ENCODE measurements at places on chromosomes 2 and 18.

- no peak for DNase-seq
Observed at GRCh38 chr2:105249181-105249580, 7.6 kb downstream of the GPR45 start.

- no peak for DNase-seq
Observed at GRCh38 chr2:152444448-152444847, 109.5 kb downstream of the FMNL2 start.

DNA sequence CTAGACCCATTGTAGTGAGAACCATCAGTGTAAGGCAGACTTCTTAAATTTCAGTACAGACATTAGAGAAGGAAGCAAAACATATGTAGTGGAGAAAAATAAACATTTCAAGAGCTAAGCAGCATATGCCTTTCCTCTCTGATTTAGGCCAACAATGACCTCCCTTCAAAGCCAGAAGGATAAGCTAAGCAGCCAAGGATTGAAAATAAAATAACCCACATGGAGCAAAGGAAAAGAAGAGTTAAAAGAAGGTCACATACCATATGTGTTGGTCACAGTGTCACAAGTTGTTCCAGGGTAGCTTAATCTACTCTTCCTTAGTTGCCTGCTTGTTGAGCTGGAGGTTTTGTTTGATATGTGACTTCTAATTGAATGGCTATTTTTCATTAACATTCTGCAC, 15.6 kb upstream of the LAMA1 start:
- no peak for DNase-seq

- DNase-seq: no peak
Observed at GRCh38 chr2:165933211-165933910, 20.2 kb downstream of the TTC21B start.

DNA sequence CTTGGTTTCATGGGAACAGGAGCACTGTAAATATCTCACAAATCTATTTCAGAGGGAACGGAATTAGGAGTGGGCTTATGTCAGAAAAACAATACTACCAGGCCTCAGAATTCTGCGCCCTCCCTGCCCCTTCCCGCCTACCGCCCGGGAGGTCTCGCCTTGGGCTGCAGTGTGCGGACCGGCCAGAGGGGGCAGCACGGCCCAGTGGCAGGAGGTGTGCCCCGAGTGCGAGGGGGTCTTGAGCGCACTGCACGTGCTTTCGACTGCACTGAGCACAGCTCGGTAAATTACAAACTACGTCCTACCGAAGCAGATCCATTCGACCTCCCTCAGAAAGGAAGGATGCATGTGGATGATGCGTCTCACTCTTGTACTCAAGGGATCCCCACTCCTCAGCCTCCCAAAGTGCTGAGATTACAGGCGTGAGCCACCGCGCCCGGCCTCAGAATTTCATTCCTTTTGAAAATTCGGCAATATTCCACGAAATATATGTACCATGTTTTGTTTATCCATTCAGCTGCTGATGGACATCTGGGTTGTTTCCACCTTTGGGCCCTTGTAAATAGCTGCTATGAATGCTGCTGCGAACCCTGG, 297.0 kb downstream of the BCL2 start:
- DNase-seq: no peak

- DNase-seq: peak; percentile 40
Observed at GRCh38 chr2:121648206-121649148, 785 bp downstream of the CLASP1 start.

DNA sequence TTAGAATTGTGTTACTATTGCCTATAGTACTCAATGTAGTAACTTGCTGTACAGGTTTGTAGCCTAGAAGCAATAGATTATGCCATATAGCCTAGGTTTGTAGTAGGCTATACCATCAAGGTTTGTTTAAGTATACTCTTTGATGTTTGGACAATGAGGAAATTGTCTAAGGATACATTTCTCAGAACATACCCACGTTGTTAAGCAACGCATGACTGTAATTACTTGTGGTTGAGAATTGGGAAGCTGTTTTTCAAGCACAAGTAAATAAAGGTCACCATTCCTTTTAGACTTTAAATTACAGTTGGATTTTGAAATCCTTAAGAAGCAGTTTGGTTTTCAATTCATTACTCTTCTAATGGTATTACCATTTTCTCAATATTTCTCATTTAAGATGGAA, 89.8 kb upstream of the KCNH7 start:
- no peak for DNase-seq

GRCh38 chr2:17621781-17622180, 81.3 kb downstream of the VSNL1 start:
- no peak for DNase-seq

- DNase-seq: peak; percentile 79
Observed at GRCh38 chr2:61065714-61066709, at the start of gene SANBR. Gene SANBR, plus strand, starts transcription at chr2:61065871. Its CDS starts 4,480 bp downstream, at chr2:61070351.

DNA sequence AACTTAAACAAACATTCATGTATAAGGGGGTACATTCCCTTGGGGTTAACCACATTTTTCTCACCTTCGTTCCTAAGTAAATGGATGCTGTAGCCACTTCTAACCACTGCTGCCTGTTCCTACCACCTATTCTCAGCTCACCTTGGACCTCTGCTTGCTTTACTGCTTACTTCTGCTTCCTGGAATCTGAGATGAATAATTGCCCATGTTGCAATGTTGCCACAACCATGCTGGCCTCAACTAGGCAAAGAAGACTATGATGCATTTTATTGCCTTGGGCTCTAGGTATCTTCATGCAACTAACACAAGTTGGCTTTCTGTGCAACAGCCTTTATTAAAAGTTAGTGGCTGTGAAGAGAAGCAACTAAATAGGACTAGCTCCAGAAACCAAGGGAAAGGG, 106.3 kb upstream of the TCF4 start:
- DNase-seq: no peak

DNA sequence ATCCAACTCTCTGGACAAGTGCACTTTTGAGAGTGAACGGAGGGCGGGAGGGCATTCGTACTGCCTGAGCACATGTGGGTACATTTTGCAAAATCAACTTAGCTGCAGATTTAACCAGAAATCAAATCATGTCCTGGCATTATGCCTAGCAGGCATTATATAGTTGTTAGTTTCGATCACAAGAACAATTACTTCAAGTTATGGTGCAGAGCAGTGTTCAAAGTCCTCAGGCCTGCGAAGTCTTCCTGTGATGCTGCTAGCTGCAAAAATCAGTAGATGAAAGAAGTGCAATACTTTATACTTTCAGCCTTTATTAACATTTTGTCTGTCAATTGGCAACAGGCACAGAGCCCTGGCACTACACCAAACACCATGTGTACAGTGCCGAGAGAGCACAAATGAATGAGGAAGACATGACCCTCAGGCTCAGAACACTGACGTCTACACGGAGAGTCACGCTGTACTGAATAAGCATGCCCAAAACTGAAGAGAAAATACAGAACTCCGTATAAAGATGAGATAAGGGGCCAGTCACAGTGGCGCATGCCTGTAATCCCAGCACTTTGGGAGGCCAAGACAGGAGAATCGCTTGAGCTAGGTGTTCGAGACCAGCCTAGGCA, 92.1 kb upstream of the CREB1 start:
- no peak for DNase-seq

GRCh38 chr18:28802546-28802945, 625.6 kb upstream of the CDH2 start:
- DNase-seq: no peak

DNA sequence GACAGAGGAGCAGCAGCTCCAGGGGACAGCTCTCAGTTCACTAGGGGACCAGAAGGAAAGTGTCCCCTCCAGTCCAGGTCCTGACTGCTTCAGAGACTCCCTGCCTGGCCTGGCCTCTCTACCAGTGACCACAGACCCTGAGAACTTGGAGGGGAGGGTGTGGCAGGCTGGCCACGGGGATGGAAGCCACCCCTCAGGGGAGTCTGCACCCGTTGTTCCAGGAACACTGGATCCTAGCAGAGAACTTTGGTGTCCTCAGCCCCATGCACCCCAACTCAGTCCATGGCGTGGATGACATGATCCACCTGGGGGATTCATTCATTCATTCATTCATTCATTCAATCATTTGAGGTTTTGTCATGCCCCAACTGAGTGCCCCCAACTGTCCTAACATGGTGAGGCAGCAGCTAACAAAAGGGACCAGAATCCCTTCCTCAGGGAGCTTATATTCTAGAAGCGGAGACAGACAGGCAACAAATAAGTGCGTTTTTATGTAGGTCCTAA, 31.9 kb downstream of the MYO7B start:
- DNase-seq: no peak

DNA sequence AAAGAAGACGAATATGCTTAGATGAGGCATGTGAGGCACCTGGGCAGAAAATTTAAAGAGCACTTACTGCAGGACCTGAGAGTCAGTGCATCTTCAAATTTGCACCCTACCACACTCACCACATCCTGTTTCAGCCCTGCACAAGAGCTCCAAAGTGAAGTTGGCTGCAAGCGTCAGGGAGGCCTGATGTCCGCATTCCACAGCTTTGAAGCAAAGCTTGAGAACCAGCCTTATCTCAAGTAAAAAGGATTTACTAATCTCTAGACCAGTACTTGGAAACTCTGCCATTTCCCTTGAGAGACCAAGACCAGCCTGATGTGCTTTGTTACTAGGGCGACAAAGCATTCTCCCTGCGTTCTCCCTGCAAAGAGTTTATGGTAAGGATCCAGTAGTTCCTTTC, 3.4 kb upstream of the ASNSD1 start:
- DNase-seq: no peak

DNA sequence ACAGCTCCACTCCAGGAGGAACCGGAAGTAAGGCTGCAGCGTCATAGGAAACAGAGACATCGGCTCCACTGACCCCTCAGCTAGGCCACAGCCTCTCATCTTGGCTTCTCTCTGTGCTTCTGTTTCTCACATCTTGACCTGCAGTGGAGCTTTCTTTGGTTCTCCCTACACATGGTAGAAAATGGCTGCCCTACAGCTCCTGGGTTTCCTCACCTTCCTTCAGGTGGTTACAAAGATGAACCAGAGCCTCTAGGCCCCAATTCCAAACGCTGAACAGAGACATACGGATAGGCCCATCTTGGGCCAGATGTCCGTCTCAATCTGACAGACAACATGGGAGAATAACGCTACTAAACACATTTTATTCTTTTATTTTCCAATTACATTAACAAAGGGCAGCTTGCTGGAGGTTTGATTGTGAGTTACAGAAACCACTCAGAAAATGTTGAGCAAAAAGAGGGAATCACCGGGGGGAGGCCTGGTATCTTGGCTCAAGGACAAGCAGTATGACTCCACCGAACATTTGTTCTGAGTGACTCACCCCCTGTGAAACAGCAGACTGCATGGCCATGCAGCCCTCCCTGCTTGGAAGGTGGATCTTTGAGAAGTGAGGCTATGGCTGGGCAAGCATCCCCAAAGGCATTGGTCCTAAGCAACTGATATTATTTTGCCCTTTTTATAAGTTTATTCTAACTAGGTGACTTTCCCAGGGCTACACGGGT, 303.5 kb downstream of the CDCA7 start:
- no peak for DNase-seq

GRCh38 chr2:107461301-107461700, 365.4 kb upstream of the RGPD4 start:
- DNase-seq: no peak

DNA sequence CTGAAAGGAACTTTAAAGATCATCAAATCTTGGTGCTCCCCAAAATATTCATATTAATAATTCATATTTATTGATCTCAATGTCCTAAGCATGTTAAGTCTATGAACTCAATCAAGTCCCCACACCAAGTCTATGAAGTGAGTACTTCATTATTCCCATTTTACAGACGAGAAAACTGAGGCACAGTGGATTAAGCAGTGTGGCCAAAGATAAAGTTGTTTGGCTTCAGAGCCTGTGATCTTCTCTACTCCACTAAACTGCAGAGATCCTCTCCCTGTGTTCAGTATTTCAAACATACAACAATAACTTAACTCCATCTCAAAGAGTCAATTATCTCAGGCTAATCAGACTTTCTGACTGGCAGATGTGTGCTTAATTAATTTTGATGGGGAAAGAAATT, 29.8 kb downstream of the KCNK3 start:
- no peak for DNase-seq

GRCh38 chr2:206881708-206882410, 57.5 kb upstream of the CPO start:
- DNase-seq: no peak

DNA sequence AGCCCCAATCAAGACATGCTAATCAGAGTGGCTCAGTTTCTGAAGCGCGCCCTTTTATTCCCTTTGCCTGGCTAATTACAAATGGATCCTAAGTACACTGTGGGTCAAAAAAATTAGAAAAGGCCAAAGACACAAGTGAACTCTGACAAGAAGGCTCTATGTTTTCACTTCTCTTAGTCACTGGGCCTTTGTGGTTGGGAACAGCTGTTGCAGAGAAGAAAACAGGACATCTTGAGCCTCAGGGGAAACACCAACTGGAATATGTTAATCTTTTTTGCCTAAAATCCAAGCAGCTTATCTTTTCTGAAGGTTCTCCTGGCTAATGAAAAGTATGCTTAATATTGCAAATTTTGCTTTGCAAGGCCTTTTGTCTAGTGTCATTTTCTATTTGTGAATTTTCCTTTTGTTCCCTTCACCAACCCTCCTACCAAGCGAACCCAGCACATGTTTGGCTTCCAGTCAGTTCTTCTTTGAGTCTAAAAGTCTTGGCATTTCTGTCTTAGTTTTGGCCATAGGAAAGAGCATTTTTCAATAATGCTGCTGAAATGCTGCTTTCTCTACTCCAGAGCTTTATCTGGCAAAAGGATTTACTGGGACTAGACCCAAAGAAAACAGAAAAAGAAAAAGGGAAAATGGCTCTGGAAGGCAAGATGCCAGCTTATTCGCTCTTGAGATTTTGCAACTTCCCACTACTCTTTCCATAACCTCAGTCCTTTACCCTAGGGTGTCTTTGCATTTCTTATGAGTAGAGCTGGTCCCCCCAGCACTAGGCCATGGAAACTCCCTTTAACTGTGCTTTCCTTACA, 440.2 kb upstream of the ST6GAL2 start:
- DNase-seq: no peak

DNA sequence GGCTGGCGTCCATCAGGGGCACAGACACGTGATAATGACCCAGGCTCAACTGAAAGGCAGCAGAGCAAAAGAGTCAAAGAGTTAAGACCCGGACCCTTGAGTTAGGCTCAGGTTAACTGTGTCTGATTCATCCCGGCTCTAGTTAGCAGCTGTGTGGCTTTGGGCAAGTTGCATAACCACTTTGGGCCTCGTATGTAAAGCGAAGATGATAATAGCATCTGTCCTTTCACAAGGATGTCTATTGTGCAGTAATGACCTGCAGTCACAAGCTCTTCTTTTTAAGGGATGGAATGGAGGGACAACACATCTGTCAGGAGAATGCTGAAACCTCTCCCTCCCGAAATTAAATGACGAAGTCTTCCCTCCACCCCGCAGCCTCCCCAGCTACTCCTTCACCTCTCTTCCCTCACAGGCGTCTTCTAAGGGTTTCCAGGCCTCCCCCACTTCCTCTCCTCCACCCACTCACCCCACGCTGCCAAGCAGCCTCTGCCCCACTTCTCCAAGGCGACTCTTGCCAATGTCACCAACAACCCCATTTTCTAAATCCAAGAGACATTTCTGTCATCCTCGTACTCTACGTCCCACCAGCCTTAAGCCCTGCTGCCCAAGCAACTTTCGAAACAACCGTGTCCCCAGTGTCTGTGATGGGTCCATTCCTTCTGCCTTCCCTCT, 135.1 kb upstream of the ID2 start:
- no peak for DNase-seq
